Large intestine (tissue), 12 donors: ENCODE measurements at places on chromosomes 13 and 19.

DNA sequence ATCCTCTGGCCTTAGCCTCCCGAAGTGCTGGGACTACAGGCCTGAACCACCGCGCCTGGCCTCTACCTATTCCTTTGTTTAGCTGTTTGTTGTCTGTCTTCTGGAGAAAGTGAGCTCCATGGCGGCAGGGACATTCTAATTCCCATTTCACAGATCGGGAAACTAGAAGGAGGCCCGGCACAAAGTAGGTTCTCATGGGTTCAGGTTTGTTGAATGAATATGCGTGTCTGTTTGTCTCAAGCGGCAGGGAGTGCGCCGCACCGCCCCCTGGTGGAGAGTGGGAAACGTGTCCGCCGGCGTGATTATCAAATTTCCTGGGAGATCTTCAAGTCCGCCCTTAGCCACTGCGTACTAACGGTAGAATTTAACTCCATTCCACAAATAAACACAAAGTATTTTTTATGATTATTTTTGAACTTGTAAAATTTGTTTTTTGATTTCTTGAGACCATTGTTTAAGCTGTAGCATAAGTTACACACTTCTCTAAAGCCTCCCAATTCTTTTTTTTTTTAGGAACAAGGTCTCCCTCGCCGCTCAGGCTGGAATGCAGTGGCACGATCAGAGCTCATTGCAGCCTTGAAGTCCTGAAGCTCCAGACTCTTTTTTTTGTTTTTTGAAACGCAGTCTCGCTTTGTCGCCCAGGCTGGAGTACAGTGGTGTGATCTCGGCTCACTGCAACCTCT, 8.9 kb upstream of the CCDC9 start:
- DNase-seq = peak; percentile 60

GRCh38 chr13:111115965-111116521, 933 bp downstream of the ARHGEF7 start:
- DNase-seq = peak; percentile 50

- no peak for DNase-seq
These were observed 8.9 kb upstream of the AMER2 start for GRCh38 chr13:25180775-25181537.

DNA sequence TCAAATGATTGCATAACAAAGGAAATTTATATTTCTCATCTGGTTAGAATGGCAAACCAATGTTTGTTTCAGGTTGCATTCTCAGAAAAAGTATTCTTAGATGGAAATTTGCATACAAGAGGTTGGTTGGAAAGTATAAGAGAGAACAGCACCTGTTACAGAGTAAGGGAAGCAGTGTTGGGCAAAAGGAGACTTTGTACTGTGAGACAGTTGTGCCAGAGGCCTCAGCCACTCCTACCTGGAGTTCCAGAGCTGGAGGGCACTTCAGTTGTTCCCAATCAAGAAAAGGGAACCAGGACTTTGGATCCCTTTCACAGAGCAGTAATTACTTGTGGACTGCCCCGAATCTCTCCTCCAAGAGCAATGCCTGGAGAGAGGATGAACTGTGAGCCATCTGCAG, 81.8 kb downstream of the SPRY2 start:
- peak; percentile 89 for DNase-seq

GRCh38 chr13:90238413-90238812, 1109.1 kb upstream of the MIR17HG start:
- no peak for DNase-seq

DNA sequence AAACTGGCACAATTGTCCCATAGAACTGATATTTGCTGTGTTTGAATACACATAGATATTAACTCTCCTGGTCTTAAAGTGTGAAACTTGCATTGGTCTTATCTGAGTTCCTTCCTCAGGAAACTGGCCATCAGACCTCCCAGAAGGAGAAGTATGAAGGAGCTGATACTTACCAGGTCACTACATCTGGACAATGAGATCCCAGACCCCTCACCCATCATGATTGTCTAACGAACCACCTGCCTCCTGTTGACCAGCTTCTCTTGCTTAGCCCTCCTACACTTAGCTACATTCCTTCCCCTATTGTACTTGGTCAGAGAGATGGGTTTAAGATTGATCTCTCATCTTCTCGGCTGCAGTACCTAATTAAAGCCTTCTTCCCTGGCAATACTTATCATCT, 413.3 kb downstream of the KCTD12 start:
- DNase-seq = no peak

DNA sequence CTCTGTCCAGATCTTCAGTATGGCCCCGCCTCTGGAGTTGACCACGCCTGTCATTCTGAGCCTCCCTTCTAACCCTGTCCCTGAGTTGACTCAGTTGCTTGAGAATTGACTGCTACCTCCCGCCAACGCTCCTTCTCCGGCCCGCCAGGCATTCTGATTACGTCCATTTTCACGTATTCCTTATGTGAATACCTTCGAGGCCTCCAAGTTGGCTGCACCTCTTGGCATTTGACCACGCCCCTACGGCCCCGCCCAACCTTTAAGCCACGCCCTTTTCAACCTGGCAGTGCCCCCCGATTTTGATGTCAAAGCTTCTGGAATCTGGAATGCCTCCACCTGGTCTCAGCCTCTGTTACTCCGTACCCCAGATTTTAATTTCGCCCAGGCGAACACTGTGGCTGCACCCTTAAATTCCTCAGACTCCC, 1.7 kb upstream of the EML2 start:
- DNase-seq = no peak

GRCh38 chr13:74134777-74135325, 647 bp upstream of the KLF12 start:
- DNase-seq = peak; percentile 77

- no peak for DNase-seq
These were observed 17.3 kb upstream of the CLDN10 start for GRCh38 chr13:95535243-95535642.

- no peak for DNase-seq
These were observed 10.0 kb downstream of the LRFN3 start for GRCh38 chr19:35946203-35946602.
